ENCODE measurements at places on chromosomes 6 and 20.

DNA sequence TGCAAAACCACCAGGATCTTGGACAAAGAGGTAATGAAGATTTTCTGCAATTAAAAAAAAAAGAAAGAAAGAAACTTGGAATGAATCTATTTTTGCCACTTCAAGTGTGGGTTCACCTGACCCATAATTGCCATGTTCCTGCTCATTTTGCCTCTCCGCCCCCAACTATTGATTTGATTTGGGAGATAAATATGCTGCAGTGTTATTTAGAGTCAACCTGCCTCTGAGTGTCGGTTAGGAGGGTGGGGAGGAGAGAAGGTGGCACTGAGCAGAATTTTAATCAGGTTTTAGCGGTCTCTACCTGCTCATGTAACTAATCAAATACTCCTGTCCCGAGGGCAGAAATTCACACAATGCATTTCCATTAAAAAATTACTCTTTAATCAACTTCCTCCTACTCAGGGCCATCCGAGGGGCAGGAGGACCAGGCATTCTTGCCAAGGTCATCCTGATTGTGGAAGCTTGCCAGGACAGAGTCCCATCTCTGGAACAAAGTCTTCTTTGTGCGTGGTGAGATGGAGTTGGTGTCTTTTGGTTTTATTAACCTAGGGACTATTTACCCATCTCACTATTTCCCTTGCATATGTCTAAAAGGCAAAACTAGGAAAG, 300.1 kb downstream of the CDH26 start:
- peak; percentile 29 for DNase-seq

DNA sequence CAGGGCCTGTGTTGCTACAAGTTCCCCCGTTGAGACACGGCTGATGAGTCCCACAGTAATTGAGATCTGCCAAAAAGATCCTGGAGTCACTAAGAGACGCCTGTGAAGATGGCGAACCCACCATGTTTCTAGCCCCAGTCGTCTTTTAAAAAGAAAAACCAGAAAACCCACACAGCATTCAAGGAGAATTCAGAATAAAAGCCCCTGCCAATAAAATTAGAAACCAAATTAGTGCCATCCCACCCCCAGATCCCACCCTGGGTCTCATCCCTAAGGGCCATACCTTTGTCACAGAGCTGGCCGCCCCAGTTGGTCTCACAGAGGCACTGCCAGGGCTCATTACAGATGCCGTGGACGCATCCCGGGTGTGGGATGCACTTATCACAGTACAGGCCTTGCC, 21.6 kb downstream of the JAG1 start:
- no peak for DNase-seq

DNA sequence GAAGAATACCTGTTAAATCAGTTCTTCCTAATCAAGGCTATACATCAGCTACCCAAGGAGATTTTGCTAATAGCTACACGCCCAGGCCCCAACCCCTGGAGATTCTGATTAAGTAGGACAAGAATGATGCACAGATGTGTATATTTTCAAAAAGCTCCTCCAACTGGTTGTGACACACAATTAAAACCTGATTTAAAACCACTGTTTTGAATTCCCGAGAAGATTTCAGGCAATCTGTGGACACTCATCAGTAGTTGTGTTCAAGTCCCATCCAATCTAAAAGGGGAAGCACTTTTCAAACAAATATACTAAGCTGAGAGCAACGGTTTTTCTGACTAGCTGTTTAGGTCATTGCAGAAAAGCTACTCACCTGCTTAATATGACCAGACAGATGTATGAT, 118.9 kb upstream of the NHSL1 start:
- no peak for DNase-seq

- DNase-seq, result no peak
These were observed 421.4 kb upstream of the RUNX2 start for GRCh38 chr6:44906761-44907160.

GRCh38 chr6:16635810-16636602, 125.3 kb downstream of the ATXN1 start:
- no peak for DNase-seq
